ENCODE measurements at places on chromosomes 13 and 19.

DNA sequence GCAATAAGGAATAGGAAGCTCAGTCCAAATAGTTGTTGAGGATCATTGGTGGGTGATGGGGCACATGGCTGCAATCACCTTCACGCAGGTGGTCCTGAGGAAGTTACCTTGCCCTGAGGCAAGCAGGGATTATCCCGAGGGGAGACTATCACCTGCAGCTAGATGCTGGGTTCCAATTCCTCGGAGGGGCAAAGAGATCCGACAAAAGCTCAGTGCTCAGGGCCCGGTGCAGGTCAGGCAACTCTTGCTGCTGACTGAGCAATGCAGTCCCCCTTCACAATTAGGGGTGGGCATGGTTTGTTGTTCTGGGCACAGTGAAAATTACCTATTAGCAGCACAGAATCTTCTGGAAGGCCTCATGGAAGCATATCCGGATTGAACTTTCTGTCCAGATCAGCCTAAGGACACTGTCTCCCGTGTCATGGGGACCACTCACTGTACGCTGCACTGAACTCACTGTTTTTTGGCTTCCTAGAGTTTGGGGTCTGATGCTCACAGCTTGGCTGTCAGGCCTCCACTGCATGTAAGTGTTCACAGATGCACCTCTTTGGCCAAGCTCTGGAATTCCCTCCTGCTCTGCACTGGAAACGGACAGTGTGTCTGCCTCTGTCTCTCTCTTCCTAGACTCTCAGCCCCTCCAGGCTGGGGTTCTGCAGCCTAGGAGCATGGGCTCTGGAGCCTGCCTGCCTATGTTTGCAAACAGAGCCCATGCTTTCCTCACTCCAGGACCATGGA lies 372.7 kb downstream of the ZNF536 start:
- DNase-seq: no peak

DNA sequence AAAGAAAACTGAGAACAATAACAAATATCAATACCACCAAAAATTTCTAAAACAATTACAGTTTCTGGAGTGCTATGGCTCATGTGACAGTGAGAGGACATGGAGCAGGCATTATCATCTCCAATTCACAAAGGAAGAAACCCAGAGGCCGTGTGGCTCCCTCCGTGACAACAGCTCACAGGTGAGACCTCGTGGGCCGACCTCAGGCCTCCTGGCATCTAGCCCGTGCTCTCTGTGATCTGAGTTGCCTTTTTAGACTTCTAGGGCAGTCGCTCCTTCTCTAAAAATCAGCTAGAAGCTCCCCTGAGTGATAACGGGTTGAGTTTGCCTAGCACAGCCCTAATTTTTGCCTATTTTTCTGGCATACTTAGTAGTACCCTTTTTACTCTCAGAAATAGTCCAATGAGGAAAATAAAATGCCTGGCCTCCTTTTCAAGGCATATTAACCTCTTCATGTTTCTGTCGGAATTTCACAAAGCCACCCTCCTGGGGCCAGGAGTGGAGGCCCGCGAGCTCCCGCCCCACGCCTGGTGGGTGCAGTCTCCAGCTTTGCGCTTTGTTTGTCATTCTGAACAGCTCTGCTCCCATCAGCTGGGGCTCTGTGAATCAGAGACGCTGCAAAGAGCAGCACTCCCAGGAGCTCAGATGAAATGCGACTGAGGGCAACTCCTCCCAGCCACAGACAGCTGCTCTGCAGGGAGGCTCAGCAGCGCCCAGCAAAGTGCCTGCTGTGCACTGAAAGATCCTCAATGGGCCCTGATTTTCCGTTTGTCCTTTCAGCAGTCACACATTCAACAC lies 292.5 kb downstream of the UQCRFS1 start:
- DNase-seq: no peak

- no peak for DNase-seq
Measured at GRCh38 chr13:62847520-62847919, 1431.9 kb upstream of the PCDH20 start.

- no peak for DNase-seq
Measured at GRCh38 chr19:45883881-45884681, 1.9 kb downstream of the IRF2BP1 start.

DNA sequence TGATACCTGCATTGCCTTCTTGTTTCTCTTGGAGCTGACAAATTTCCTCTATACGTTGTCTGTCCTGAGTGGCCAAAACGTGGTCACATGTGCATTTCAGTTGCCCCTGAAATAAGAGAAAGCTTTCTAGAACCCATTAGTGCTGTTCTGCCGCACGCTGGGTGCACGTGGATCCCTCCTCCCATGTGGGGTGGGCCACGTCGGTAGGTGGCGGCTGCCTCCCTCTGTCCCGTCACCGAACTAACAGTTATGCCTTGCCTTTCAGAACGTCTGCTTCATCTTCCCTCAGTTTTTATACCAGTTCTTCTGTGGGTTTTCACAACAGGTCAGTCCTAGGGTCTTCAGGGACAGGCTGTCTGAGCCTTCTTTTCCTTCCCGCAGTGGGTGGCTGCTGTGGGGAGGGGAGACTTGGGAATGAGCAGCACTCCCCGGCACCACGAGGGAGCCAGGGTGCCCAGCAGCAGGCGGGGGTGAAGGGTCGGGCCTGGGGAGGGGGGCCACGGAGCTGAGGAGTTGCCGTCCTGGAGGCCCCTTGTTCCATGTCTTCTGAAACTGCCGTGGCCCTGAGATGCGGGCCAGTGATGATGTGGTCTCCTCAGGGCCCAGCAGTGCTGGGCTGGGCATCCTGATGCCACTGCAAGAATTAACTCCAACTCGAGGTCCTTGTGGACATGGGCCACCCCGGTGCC lies 109.7 kb upstream of the MCF2L start:
- DNase-seq: no peak

DNA sequence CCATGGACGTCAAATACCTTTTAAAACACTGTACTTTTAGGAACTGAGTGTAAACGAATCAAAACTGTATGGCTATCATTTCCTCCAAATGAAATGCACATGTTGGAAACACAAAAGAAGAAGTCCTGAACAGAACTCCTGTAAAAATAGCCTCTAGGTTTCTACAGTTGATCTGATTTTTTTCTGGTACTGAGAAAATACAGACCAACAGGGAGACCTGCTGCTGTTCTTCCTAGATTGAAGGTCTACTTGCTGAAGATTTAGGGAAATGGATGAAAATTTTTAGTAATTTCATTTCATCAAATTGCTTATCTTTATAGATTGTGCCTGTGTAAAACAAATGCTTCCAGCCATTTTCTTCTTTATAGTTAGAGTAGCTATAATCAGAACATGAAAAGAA lies 520.4 kb downstream of the SLITRK6 start:
- DNase-seq: no peak

GRCh38 chr13:38363219-38363618 lies 13.6 kb downstream of the UFM1 start:
- DNase-seq: no peak

DNA sequence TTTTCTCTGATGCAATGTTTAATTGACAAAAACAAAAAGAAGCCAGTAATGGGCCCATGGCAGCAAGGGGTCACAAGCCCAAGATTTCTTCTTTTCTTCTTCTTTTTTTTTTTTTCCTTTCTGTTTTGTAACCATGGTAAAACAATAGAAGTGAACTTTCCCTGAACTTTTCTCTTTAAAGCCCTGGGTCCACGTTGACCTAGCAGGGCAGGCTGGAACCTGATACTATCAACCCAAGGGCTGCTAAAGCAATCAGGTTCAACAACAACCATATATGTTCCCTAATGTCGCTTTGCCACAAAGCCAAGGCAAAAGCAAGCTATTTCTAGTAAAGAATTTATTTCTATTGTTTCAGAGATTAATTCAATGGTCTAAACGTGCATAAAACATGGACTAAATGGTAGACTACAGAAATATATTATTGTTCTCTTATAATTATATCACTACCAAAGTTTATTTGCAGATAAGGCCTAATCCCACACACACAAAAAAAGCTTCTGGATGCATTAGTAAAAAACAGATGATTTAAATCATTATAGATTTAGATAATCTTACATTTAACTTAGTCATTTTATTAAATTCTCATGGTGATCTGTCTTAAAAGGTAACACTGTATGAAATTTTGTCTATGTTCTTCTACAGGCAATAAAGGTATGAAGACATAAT lies 153.9 kb downstream of the DACH1 start:
- DNase-seq: peak; percentile 9

DNA sequence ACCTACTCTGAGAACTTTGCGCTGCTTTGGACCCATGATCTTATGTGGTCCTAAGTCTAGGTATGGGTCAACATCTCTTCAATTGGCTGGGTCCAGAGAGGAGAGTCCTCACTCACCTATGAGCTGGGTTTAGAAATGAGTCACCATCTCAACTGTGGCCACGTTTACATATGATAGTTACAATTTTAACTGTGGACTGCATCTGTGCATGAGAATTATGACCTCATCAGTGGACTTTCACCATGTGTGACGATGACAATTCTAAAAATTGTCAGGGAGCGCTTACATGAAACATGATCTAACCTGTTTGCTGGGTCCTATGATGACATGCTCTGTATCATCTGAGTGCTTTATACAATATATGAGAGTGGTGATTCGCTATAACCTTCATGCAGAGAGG lies 12.7 kb upstream of the ZNF724 start:
- no peak for DNase-seq

GRCh38 chr13:26575244-26575643 lies 17.8 kb downstream of the WASF3 start:
- DNase-seq: no peak

DNA sequence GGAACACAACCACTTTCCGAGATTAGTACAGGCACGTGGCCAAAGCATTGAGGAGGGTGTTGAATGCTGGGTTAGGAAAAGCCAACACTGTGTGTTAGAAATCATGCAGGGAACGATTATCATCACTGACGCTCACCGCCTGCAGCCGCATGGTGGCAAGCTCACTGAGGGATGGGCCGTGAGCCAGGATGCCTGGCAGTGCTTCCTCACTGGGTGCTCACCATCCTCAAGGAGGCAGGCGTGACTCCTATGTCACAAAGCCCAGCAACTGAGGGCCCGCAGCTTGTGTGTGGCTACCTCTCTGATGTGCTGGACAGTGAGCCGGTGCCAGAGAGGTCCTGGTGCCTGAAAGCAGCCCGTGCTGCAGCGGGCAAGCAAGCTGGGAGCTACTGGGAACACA lies 30.4 kb upstream of the TIMM44 start:
- DNase-seq: no peak

- DNase-seq: no peak
Measured at GRCh38 chr13:26951581-26952177, 191.1 kb upstream of the GPR12 start.

DNA sequence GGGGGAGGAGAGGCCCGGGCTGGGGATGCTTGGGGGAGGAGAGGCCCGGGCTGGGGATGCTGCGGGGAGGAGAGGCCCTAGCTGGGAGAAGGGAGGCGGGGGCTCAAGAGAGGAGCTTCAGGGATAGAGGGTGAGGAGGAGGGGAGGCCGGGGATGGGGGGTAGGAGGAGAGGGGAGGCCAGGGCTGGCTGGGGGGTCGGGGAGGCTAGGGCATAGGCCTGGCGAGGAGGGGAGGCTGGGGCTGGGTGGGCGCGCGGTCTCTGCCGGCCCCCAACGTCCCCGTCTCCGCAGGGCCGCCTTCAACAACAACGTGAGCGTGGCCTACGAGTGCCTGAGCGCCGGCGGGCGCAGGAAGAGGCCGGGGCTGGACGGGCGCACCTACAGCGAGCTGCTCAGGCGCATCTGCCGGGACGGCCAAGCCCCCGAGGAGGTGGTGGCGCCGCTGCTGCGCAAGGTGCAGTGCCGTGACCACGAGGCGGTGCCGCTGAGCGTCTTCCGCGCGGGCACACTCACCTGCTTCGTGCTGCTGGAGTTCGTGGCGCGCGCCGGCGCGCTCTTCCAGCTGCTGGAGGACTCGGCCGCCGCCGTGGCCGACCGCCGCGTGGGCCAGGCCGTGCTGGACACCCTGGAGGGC lies 11.4 kb downstream of the TPGS1 start:
- no peak for DNase-seq

DNA sequence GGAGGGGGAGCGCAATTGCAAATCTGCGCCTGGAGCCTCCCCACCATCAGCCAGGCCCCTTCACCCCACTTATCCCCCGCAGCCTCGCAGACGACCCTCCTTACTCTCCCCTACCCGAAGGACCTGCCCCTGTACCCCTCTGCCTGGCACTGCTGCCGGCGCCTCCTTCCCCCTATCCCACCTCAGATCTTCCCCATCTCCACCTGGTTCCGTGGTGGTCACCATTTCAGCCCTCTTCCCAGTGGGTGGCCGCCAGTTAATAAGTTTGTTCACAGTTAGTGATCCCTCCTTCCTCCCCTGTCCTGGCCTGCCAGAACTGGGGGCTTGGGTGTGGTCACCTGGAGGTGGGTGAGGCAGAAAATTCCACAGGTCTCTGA lies 397 bp downstream of the SLC44A2 start:
- DNase-seq: no peak

DNA sequence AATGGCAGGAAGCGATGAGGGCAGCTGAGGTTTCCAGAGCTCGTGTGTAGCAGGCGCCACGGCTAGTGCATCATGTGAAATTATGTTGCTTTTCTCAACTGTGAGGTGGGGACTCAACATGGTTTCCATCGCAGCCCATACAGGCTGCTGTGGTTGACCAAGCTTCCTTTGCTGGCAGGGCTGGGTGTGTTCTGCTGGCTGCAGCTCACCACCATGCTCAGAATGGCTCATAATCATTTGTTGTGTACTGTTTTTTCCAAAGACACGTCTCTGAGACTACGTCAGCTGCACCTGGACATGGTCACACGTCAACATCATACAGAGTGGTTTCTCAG lies 16.1 kb upstream of the RASA3 start:
- DNase-seq: no peak

GRCh38 chr13:43377973-43378372 lies 354.6 kb downstream of the DNAJC15 start:
- DNase-seq: no peak

DNA sequence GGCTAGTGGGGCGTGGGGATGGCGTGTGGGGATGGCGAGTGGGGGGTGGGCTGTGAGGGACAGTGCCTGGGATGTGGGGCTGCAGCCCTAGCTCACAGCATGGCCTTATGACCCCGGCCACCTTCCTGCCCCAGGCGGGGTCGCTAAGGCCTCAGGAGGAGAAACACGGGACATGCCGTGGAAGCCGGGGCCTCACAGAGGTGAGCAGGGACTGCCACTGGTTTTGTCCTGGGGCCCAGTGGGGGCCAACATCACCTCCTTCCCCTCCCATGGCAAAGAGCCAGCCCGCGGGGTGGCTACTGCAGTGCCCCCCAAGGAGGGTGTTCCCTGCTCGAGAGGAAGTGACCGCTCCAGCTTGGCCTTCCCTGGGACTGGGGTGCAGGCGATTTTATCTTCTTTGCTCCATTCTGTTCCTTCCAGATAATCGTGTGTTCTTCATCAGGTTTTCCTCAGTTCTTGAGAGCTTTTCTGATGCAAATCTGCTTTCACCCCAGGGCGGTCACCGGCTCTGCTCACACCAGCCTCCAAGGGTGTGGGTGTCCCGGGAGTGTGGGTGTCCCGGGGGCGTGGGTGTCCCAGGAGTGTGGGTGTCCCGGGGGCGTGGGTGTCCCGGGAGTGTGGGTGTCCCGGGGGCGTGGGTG lies 1.2 kb downstream of the F7 start:
- DNase-seq: no peak

GRCh38 chr19:11324748-11325389 lies 14.6 kb downstream of the RAB3D start:
- no peak for DNase-seq

DNA sequence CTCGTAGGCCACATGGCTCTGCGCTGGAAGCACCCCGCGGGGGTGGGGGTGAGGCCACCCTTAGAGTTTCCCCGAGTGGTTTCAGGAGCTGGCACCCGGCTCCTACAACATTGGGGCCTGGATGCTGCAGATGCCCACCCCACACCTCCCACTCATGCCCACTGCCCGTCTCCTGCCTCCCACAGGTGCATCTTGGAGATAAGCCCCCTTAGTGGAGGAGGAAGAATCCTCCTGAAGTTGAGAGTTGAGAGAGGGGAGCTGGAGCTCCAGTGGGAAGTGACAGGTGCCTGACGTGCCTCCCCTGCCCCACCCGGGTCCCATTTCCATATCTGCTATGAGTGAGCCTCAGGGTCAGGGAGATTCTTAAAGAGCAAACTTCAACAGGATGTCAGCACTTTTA lies 341.3 kb downstream of the TEX29 start:
- DNase-seq: no peak
